Stomach (tissue), 19 donors: ENCODE measurements at places on chromosomes 7 and 10. TPM values are rescaled to one million over a fixed set of nuclear protein-coding genes. Genes with fewer than 3 reads are reported as not detected.

Gene HTR7
- not detected for total RNA-seq

Gene SLC29A3
- total RNA-seq = not detected

Gene ZPBP
- not detected for total RNA-seq

Gene FBXL13
- total RNA-seq = 5.8 TPM

Gene GPR37
- not detected for total RNA-seq

Gene A1CF
- total RNA-seq = 1.3 TPM

Gene PTPRZ1
- total RNA-seq = 31.6 TPM

Gene DLD
- 35.6 TPM for total RNA-seq

Gene SPDYE2B
- total RNA-seq = not detected

Gene ANLN
- total RNA-seq = 25.2 TPM
